ENCODE measurements at places on chromosomes 3 and 15.

GRCh38 chr15:91413142-91413541, 313.1 kb downstream of the SV2B start:
- no peak for DNase-seq

DNA sequence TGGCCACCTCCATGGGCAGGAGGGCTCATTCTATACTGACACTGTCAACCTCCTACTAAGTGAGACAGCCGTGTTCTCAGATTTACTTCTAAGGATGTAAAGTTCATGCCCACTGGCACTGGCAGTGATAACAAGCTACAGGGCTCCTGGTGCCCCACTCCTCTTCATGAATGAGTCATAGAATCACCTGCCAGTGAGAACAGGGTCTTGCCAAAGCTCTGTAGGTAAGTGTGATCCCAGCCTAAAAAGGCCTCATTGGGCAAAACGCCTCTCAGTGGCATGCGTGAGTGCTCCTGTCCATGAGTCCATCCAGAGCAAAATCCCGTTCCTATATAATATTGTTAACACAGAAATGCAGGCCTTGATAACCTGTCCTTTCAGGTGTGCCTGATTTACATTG, 17.4 kb downstream of the PXYLP1 start:
- no peak for DNase-seq

DNA sequence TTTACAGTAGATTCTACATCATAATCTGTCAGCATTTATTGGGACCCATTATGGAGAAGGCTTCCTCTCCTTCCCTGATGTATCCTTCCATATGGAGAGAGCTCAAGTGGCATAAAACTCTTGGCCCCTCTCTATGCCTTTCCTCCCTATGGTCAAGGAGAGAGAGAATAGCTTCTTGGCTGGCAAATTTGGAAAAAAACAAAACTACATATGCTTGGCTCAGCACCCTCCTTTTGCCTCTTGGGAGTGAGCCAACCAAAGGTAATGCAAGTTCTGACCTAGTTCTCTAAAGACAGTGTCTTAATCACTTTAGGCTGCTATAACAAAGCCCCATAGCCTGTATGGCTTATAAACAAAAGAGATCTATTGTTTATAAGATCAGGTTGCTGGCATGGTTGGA, 37.5 kb downstream of the C3orf70 start:
- DNase-seq, result no peak

- DNase-seq, result no peak
These were observed 23.2 kb downstream of the PLA2G4B start for GRCh38 chr15:41861736-41862356.

- no peak for DNase-seq
These were observed 297.2 kb downstream of the RPLP1 start for GRCh38 chr15:69749797-69750196.

- no peak for DNase-seq
These were observed 9.5 kb downstream of the CAV3 start for GRCh38 chr3:8743021-8743601.

DNA sequence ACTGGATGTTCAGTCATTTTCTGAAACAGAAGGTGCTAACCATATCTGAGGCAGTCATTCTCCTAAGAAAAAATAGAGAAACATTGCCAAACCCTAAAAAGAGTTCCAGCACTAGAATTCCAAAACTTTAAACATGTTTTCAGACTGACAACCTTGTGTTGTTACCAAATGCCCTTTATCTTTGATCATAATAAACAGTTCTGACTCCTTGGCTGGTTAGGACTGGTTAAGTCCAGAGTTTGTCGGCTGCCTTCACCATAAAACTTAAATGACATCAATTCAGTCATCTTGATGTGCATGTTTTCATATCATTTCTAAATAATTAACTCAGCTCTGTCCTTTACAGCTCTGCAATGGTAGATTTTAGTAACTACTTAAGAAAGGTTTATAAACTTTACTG, 68.0 kb downstream of the COL8A1 start:
- DNase-seq, result no peak
